H54 (cell line): ENCODE measurements at places on chromosomes 6 and 20.

DNA sequence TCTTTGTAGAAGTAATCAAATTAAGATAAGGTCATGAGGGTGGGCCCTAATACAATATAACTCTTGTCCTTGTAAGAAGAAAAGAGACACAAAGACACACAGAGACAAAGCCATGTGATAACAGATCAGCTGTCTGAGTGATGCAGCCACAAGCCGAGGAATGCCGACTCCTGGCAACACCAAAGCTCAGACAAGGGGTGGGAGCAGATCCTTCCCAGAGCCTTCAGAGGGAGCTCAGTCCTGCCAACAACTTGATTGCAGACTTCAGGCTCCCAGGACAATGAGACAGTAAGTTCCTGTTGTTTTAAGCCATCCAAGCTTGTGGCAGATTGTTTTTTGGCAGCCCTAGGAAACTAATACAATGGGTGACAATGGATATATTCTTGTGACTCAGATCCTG, 325.0 kb upstream of the AGPAT4 start:
- no peak for DNase-seq

- DNase-seq, result no peak
Observed at GRCh38 chr20:34979366-34980153, 23.9 kb downstream of the MYH7B start.

GRCh38 chr6:15416932-15417509, 171.2 kb downstream of the JARID2 start:
- DNase-seq, result no peak

DNA sequence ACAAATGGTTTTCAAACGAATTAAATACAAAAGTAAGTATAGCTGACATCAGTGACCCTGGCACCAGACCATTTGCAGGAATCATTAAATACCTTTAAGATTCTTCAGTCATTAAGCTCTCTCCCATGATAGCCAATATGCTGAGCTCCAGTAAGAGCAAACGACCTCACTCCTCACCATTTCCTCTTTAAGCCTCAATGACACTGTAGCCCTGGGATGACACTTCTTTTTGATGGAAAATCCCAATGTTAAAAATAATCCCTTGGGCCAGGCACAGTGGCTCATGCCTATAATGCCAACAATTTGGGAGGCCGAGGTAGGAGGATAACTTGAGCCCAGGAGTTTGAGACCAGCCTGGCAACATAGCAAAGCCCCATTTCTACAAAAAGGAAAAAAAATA, 3.3 kb upstream of the SGK1 start:
- DNase-seq, result no peak

- DNase-seq, result no peak
Observed at GRCh38 chr6:144250276-144250675, 34.9 kb upstream of the UTRN start.

GRCh38 chr6:130187335-130188206, 35.2 kb downstream of the SAMD3 start:
- no peak for DNase-seq

- DNase-seq, result no peak
Observed at GRCh38 chr6:14074476-14075094, 43.0 kb upstream of the CD83 start.

GRCh38 chr20:62366370-62367135, 559 bp downstream of the LAMA5 start:
- DNase-seq, result no peak

GRCh38 chr20:23156170-23156841, 70.2 kb upstream of the CD93 start:
- DNase-seq, result peak; percentile 76

DNA sequence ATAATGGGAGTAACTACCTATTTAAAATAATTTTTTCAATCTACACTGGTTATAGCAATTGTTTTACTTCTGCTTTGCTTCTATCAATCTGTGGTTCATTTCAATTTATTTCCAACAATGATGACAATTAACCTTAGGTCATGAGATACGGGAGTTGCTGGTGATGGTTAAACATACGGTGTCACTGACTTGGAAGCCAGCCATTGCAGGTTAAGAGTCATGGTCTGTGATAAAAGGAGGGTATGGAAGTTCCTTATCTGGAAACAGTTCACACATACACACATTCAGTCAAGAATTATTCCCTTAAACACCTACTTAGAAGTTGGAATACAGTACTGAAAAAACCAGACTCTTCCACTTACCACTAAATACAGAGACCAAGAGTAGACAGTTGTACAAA, 180.0 kb downstream of the KIF16B start:
- no peak for DNase-seq

- peak; percentile 29 for DNase-seq
Observed at GRCh38 chr6:18148304-18149025, 6.4 kb downstream of the TPMT start.

GRCh38 chr6:43275801-43276576, 22.1 kb upstream of the SLC22A7 start:
- no peak for DNase-seq

DNA sequence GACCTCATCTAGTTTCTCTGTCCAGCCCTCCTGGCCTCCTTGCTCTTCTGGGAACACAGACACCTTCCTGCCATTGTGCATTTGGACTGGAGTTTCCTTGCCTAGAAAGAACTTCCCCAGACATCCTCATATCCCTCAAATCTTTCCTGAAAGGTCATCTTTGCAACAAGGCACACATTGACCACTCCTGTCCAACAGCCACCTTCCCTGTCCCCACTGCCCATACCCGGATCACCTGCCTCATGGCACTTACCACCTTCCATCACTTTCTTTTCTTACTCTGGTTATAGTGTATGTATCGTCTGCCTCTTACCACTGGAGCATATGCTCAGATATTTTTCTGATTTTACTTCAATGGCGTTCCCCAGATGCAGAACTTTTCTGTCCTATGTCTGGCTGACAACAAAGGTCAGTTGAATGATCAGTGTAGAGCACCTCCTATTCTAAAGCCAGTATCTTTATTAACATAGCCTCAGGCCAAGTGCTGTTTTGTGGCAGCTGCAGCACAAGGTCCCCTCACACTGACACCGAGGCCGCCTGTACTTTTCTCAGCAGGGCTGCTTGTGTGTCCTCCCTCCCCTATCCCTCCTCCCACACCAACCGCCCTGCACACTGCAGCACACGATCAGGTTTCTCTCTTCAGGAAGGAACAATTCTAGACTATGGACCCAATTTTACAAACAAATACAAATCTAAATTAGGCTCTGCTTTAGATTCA, 4.1 kb downstream of the HLA-C start:
- DNase-seq, result no peak

DNA sequence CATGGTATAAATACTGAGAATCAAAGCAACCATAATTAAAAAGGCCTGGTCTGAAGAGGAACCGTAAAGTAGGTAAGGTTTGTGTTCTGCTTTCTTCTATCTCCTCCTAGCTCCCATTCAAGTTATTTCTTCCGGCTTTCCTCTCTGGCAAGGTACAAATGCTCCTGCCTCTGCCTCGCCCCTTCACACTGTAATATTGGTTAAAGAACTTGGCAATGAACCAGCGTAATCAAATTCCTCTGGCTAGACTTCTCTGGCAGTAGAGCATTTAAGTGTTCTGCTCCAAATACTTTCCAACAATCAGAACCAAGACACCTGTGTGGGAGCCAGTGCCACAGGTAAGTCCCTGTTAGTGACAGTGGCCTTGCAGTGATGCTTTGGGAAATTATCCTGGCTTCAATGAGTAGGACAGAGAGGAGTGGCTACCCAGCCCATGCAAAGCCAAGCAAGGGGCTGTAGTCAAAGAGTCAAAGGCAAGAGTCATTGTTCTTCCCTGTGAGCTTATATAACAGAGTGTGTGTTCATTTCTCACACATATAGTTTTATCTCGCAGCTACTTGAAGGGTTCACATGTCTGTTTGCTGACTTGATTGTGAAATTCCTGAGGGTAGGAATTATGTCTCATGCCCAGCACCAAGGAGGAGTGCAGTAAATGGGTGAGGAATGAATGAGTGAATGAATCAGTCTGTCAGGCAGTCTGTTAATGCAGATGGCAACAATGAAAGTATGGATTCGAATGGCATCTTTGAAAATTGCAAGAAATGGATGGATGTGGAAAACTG, 329.3 kb downstream of the NRN1 start:
- no peak for DNase-seq

GRCh38 chr6:133590196-133590595, 298.7 kb upstream of the TCF21 start:
- DNase-seq, result no peak

- no peak for DNase-seq
Observed at GRCh38 chr20:44959082-44959637, 1.0 kb downstream of the TOMM34 start.

- DNase-seq, result no peak
Observed at GRCh38 chr6:143804835-143805239, 38.3 kb upstream of the LTV1 start.

GRCh38 chr6:20434766-20435165, 33.1 kb downstream of the E2F3 start:
- no peak for DNase-seq

DNA sequence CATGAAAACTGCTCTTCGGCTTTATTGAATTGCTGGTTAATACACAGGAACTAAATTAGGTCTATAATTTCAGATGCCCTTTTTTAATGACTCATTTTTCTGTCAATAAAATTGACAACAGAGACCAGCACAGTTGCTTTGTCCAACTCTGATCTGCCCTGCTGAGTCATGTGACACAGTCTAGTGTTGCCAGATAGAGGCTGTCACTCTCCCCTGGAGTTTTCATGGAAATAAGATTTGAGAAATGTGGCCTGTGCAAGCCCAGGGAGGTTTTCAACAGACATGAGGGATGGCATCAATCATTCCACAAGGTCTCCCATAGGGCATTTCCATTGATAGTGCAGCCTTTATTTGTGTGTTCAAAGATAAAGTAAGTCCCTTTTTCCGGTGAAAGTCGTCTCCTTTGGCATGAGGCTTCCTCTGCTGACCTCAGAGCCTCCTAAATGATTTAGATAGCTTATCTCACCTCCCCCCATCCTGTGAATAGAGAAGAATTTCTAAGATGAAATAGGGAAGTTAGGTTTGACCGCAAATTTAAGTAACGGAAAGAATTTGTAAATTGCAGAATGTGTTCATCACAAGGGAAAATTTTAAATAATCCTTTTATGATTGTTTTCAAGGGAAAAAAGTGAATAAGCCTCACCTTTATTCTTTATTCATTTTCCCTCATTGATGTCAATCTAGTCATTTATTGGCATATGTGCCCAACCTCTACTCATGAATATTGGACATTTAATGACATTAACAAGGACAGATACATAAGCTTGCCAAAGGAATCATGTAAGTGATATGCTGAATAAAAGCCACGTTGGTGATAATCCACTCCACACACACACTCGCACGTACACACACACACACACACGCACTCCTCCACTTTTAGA, 277.7 kb downstream of the ADGB start:
- no peak for DNase-seq

GRCh38 chr6:144535630-144536029, 250.5 kb downstream of the UTRN start:
- DNase-seq, result no peak

DNA sequence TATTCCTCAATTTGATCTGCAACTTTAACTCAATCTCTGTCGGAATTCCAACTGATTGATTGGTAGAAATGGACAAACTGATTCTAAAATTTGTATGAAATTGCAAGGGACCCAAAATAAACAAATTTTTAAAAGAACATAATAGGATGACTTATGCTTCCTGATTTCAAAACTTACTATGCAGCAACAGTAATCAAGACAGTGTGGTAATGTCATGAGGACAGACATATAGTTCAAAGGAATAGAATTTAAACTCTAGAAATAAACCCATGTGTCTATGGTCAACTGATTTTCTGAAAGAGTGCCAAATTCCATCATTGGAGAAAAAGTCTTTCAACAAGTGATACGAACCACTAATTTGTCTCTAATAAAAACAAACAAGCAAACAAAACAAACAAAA, 1320.1 kb upstream of the GJE1 start:
- no peak for DNase-seq

DNA sequence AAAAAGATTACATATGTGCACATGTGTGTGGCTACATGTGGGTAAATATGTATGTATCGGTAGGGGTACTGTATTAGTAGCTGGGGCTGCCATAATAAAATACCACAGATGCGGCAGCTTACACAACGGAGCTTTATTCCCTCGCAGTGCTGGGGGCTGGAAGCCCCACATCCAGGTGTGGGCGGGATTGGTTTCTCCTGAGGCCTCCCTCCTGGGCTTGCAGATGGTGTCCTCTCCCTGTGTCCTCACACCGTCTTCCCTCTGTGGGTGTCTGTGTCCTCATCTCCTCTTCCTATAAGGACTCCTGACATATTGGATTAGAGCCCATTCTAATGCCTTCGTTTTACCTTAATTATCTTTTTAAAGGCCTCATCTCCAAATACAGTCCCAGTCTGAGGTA, 97.7 kb downstream of the LY86 start:
- DNase-seq, result no peak

- no peak for DNase-seq
Observed at GRCh38 chr6:42511803-42512422, 51.9 kb upstream of the UBR2 start.

DNA sequence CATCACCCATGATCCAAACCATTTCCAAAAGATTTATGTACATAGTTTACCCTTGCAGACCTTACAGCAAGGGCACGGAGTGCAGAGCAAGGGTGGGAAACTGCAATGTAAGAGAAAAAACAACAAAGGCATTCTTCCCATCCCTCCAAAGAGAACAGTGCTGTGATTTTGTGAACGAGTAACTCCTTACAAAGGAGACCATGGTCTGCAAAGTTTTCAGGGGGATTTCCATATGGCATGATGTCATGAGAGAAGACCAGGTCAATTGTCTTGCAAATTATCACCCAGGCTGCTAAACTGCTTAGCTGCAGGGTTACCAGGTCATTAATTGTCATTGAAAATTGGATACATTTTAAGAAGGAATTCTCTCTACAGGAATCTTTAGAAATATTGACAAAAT, 58.3 kb downstream of the LAMP5 start:
- DNase-seq, result no peak

DNA sequence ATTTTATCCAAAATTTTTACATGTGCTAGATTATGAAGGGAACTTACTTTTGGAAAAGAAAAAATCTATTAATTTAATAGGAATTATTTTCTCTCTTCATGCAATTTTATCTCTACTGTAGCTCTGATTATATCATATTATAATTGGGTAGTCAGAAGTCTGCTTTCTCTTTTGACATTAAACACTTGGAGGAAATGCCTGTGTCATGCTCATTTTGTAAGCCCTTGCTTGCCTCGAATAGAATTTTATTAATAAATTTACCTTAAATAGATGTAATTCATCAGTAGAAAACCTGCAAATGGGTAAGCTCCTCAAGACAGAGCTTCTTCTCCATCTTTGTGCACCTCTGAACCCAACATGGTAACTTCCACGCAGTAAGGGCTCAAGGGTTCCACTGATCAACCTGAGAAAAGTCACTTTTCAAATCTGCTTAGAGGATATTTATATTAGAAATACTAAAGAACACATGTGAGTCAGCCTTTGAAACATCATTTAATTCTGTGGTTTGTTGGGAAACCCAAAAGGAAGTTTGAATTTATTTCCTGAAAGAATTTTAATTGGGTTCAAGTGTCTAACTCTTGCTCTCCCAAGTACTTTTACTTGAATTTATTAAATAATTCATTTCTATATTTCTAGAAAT, 266.0 kb downstream of the ALDH8A1 start:
- no peak for DNase-seq
